Central memory CD4-positive, alpha-beta T cell (primary cell): ENCODE measurements at places on chromosomes 4 and X.

GRCh38 chrX:48558271-48558670, 16.0 kb upstream of the RBM3 start:
- DNase-seq, result no peak

- no peak for DNase-seq
These were observed 120.2 kb downstream of the INPP4B start for GRCh38 chr4:142725886-142726285.

DNA sequence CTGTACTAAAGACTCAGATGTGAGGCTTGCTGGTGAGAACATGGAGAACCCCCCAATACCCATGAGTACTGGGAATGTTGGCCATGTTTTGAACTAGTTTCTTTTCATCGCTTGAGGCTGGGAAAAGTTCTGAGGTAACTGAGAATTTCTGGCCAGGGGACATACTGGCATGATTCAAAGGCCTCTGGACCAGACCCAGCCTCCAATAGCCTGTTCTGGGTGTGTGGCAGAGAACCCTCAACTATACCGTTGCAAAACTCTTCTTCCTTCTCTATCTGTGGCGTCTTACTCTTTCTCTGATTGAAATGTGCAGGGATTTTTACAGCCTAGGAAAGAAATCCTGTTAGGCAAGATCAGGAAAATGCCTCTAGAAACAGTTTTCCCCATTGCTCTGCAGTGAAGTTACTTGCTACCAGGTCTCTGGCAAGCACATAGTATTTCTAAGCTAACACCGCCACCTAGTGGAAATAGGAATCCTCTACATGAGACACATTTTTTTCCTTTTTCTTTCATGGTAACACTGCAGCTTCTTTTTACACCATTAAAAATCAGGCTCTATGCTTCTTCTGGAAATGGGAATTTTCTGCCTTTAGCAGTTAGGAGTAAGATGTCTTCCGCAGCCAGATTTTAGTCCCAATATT, 170.7 kb upstream of the ZCCHC13 start:
- DNase-seq, result peak; percentile 51

GRCh38 chrX:130109429-130110378, 593 bp downstream of the ELF4 start:
- no peak for DNase-seq

GRCh38 chr4:182743815-182744214, 173.4 kb downstream of the DCTD start:
- DNase-seq, result no peak

GRCh38 chrX:122046226-122046625, 998.8 kb downstream of the GLUD2 start:
- no peak for DNase-seq

DNA sequence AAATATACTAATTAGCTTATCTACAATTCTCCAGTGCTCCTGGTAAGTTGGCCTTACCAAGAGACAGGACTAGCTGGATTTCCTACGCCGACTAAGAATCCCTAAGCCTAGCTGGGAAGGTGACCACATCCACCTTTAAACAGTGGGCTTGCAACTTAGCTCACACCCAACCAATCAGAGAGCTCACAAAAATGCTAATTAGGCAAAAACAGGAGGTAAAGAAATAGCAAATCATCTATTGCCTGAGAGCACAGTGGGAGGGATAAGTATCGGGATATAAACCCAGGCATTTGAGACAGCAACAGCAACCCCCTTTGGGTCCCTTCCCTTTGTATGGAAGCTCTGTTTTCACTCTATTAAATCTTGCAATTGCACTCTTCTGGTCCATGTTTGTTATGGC, 1025.0 kb downstream of the RAB28 start:
- no peak for DNase-seq

GRCh38 chrX:29432534-29432933, 782.8 kb upstream of the MAGEB2 start:
- no peak for DNase-seq

GRCh38 chrX:95764972-95765451, 919.6 kb upstream of the DIAPH2 start:
- no peak for DNase-seq

- DNase-seq, result no peak
These were observed 90.7 kb downstream of the NSUN7 start for GRCh38 chr4:40840255-40840984.

DNA sequence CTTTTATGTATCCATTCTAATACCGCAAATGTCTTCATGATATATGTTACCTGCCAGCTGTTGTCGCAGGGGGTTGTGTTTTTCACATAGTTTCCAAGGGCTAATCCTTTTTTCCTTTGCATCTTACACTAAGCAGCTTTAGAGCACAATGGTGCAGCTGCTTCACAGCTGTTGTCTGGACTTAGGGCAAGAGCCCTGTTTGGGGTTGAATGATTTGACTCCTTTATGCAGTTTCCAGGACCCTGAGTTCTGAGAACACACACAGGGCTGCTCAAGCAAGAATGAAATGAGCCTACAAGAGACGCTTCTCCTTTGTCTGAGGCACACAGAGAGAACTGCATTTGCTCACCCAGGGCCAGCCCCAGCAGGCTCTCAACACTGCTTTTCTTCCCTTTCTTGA, 20.2 kb downstream of the CCNG2 start:
- no peak for DNase-seq

DNA sequence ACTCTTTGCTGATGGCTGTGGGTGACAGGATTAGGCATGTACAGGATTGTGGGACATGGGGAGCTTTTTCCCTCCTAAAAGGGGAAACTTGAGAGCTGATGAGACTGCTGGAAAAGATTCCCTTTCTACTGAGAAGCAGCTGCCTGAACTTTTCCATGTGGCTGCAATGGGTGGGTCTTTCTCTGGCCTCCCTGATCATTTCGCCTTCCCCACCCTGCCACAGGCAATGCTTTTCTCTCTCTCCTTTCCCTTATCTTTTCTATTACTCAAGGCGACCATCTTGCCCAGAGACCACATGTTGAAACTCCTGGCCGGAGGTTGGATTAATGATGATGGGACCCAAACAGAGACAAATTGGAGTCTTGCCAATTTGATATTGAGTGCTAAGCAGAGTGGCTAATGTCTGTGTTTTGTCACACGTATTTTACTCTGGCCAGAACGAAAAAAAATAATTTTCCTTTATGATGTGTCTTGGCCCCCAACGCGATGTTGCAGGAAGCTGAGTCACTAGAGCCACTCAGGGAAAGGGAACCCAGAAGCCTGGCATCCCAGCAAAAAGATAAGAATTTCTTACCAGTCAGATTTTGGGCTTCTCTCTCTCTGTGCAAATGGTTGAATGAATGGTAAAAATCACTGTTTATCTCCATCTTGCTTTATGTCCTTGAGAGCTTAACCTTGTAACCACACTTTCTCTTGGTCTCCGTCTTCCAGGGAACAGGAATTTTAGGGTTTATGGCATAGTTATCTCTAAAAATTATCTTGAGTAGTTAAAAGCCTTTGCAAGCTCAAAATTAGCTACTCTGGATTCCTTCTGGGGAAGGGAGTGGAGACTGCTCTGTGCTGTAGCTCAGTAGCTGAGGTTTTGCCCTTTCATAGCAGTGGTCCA, 19.4 kb upstream of the ATP8A1 start:
- DNase-seq, result no peak

- no peak for DNase-seq
These were observed 72.7 kb downstream of the UNC5C start for GRCh38 chr4:95476121-95476520.

GRCh38 chr4:85772470-85772869, 297.5 kb downstream of the ARHGAP24 start:
- no peak for DNase-seq

GRCh38 chr4:5816101-5816500, 76.8 kb downstream of the CRMP1 start:
- no peak for DNase-seq

DNA sequence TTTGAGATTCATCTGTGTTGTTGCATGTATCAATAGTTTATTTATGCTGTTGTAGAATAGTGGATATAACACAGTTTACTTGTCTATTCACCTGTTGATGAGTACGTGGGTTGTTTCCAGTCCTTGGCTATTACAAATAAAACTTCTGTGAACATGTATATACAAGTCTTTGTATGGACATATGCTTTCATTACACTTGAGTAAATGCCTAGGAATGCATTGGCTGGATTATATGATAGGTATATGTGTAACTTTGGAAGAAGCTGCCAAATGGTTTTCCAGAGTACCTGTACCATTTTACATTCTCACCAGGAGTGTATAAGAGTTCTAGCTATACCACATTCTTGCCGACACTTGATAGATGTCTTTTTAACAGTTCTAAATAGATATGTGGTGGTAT, 16.5 kb downstream of the ART3 start:
- DNase-seq, result no peak

DNA sequence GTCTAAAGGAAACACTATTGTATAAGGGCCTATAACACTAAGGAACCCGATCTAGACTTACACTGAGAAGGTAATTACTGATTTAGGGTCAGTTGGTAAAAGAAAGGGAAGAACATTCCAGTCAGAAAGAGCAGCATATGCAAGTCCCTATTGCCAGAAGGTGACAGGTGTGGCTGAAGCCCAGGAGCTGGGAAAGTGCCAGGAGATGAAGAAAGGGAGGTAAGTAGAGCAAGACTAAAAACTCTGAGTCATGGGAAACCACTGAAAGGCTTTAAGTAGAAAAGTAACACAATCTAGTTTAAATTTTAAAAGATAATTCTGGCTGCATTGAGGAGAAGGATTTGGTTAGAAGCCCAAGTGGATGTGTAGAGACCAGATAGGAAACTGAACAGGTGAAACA, 77.7 kb upstream of the INTU start:
- no peak for DNase-seq

- no peak for DNase-seq
These were observed 3.2 kb downstream of the ADH1C start for GRCh38 chr4:99349338-99349737.

GRCh38 chr4:67542076-67542475, 3.2 kb downstream of the CENPC start:
- no peak for DNase-seq

DNA sequence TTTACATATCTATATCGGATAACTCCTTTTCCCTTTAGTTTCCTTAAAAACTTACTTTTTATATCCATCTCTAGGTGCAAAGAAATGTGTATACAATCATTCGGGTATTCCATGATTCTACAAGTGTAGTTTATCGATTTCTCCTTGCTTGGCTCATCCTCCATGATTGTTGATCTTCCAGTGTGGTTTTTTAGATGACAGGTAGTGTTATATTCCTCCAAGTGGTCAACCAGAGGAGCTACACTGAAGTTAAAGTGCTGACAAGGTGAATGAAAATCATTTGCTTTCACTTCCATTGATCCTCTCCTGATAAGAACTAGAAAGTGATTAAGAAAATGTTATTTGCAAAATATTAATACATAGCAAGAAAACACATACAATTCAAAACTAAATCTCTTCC, 38.5 kb downstream of the TMEM156 start:
- DNase-seq, result no peak

DNA sequence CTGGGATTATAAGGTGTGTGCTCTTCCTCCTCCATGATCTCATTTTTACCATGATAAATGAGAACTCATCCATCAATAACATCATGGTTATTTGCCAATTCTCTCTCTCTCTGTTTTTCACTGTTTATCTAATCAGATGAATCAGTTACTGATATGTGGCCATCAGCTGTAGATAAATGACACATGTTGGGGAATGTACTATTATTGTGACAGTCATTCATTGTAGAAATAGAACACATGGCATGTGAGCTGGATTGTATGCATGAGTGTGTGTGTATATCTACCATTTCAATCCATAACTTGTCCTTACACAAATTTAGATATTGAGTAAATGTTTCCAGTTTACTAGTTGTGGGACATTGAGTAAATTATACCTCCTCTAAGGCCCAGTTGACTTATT, 53.0 kb downstream of the OSTC start:
- DNase-seq, result no peak

DNA sequence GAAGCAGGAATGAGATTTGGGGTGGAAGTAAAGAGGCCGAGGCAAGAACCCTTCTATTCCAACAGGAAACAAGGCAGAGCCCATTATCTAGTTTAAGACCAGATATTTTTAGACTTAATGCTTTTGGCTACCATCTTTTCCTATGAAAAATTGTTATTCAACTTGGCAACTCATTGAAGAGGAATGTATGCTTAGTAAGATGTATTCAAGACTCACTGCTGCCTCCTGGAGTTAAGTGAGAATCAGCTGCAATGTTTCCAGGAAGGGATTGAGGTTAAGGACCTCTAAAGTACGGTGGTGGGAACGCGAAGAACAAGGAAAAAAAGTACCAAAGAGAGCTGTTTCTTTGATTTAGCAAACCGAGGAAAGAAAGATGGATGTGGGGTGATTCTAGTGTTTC, 89.1 kb downstream of the RAPGEF2 start:
- DNase-seq, result no peak

DNA sequence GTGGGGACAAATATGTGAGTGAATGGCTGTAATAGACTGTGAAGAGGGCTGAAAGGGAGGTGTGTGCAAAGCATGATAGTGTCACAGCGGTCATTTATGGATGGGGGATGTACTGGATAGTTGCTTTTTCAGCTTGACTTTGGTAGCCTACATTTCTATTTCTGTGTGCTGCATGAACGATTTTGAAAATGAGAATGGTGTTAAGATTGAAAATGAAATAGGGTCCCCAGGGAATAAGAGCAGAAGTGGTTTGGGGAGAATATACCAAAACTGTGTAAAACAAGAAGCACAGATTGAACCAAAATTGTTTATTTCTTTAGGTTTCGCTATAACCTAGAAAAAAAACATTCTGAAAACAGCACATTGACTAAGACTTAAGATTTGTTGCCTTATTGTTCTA, 58.8 kb upstream of the CLNK start:
- no peak for DNase-seq

GRCh38 chr4:11881364-11881763, 452.7 kb upstream of the HS3ST1 start:
- DNase-seq, result no peak

DNA sequence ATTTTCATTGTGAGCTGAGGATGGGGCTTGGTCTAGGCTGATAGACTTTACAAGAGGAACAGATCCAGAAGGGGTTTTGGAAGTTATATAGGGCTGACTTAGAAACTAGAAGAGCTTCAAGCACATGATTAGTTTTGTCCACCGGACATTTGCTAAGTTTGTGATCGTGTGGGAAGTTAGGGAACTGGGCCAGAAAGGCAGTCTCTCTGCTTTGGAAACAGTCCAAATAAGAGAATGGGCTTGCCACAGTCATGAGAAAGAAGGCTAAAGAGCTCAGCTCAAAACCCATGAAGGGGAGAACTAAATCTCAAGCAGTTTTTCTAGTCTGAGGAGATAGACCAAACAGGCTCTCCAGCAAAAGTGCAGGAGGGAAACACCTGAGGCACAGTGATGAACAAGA, 67.8 kb downstream of the ZNF674 start:
- no peak for DNase-seq

DNA sequence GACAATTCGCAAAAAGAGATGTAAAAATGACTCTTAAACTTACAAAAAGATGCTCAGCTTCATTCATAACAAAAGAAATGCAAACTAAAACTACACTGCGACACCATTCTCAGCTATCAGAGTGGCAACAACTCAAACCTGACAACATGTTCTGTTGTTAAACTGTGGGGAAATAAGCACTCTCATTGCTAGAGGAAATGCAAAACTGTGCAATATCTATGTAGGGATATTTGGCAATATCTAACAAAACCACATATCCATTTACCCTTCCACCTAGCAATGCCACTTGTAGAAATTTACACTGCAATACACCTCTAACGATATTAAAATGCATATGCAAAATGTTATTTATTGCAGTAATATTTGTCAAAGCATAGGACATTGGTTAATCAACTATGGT, 78.3 kb upstream of the EGFL6 start:
- DNase-seq, result no peak
